ENCODE measurements at places on chromosomes 1 and 21.

GRCh38 chr1:22563671-22564602, 648 bp downstream of the EPHA8 start:
- no peak for DNase-seq

GRCh38 chr1:16018308-16018707, 465 bp upstream of the HSPB7 start:
- DNase-seq: no peak

DNA sequence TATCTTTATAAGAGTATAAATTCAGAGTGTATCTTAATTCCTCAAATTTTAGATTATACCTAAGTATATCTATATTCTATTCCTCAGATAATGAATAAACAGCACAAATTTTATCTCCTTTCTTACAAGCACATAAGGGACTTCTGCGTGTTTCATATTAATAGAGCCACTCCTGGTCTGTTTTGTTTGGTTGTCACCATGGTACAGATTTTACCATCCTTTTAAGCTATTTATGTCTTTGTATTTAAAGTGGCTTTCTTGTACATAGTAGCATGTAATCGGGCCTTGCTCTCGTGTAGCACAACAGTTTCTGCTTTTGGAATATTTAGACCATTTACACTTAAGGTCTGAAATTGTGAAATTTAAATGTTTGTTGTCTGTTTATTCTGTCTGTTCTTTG, 52.6 kb upstream of the SLC35A3 start:
- no peak for DNase-seq

GRCh38 chr1:184082541-184083415, 31.2 kb downstream of the TSEN15 start:
- no peak for DNase-seq

- peak; percentile 65 for DNase-seq
Observed at GRCh38 chr1:224922404-224923164, 6.9 kb upstream of the DNAH14 start.

- DNase-seq: no peak
Observed at GRCh38 chr1:151960780-151961513, 32.7 kb downstream of the S100A10 start.

- DNase-seq: no peak
Observed at GRCh38 chr1:203682473-203683383, 56.1 kb downstream of the ATP2B4 start.

- DNase-seq: no peak
Observed at GRCh38 chr21:34004013-34004938, 69.1 kb upstream of the MRPS6 start.

DNA sequence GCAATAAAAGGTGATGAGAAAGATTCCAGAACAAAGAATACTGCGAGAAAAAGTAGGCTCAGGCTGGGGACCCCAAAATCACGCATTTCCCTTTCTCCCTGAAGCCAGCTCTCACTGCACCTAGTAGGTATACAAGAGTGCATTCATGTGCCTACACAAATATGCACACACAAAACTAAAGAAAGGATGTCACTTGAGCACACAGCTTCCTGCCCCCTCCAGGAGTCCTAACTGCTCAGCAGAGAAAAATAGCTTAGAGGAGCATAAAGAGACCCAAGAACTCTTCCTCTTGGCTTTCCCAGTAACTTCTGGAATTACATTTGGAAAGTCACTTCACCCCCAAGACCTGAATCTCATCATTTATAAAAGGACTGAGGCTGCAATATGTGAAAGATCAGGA, 38.0 kb downstream of the JAK1 start:
- no peak for DNase-seq

GRCh38 chr1:182587666-182588499, 1.2 kb downstream of the RNASEL start:
- DNase-seq: no peak
